ENCODE measurements at places on chromosomes 1 and 21. TPM values are rescaled to one million over a fixed set of nuclear protein-coding genes. Genes with fewer than 3 reads are reported as not detected.

WDR64 gene
- not detected for total RNA-seq

DMRTA2 gene
- total RNA-seq: not detected

LCE1E gene
- not detected for total RNA-seq

IARS2 gene
- 54.8 TPM for total RNA-seq

OR14K1 gene
- not detected for total RNA-seq

CA6 gene
- total RNA-seq: not detected

ATP1A2 gene
- total RNA-seq: 214 TPM

CALML6 gene
- not detected for total RNA-seq

ASAP3 gene
- total RNA-seq: 28.8 TPM

- no peak overlapping the region for H3K27ac ChIP-seq
- H3K27me3 ChIP-seq: no peaks in the 10 kb centered on the region
- H3K4me3 ChIP-seq: no peak overlapping the region
- H3K4me1 ChIP-seq: peaks cover 5% of the 10 kb centered on the region
These were observed 9.0 kb upstream of the RHBG start for GRCh38 chr1:156359973-156360372.

GRCh38 chr1:32345289-32345827, 9.3 kb upstream of the MARCKSL1 start:
- no peaks in the 10 kb centered on the region for H3K27me3 ChIP-seq
- H3K4me1 ChIP-seq: peaks cover 20% of the 10 kb centered on the region
- no peaks in the 10 kb centered on the region for H3K36me3 ChIP-seq
- no peak overlapping the region for H3K4me3 ChIP-seq
- no peak overlapping the region for H3K27ac ChIP-seq

- H3K36me3 ChIP-seq: no peaks in the 10 kb centered on the region
- no peak overlapping the region for H3K4me3 ChIP-seq
- DNase-seq: peak; percentile 21
These were observed 44.7 kb downstream of the ETS2 start for GRCh38 chr21:38850277-38850951.

GRCh38 chr1:22651941-22652856, 837 bp upstream of the C1QB start:
- no peaks in the 10 kb centered on the region for H3K27me3 ChIP-seq
- H3K4me1 ChIP-seq: no peaks in the 10 kb centered on the region
- H3K36me3 ChIP-seq: no peaks in the 10 kb centered on the region
- DNase-seq: no peak

- H3K4me3 ChIP-seq: no peak overlapping the region
- H3K27ac ChIP-seq: no peak overlapping the region
- no peaks in the 10 kb centered on the region for H3K4me1 ChIP-seq
- DNase-seq: no peak
- H3K36me3 ChIP-seq: no peaks in the 10 kb centered on the region
- H3K27me3 ChIP-seq: no peaks in the 10 kb centered on the region
These were observed 12.1 kb downstream of the ERG start for GRCh38 chr21:38486221-38486620.

DNA sequence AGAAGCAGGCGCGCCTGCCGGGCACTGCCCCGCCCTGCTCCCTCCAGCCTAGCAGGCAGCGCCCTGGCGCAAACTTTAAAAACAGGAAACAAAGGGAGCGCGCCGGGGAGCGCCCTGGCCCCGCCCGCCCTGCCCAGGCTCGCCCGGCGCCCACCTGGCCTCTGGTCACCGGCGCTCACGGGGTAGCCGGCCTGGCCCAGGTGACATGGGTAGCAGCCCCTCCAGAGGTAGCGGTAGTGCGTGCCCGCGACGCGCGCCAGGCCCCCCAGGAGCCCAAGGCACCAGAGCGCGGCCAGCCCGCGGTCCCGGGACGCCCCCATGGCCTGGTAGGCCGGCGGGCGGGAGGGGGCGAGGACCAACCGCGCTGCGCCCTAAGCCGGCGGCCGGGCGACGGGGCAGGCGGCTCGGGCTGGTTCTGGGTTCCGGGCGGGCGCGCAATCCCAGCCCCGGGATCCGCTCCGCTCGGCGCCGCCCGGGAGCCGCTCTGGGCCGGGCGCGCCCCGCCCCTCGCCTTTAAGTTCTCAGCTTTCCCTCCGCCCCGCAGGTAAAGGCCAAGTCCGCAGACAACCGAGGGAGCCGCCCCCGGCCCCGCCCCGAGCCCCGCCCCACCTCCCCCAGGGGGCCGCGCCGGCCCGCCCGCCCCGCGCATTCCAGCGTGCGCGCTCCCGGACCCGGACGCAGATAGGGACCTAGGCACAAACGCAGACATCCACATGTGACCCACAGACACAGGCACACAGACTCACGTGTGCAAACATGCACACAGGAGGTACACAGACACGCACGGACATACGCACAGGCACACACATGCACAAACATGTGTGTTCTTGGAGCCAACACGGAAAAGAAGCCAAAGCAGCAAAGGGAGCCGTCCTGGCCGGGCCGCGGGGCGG, 76.7 kb downstream of the ARHGEF16 start:
- no peaks in the 10 kb centered on the region for H3K27me3 ChIP-seq
- peak overlapping the region; percentile 72 for H3K27ac ChIP-seq
- H3K4me3 ChIP-seq: peak overlapping the region; percentile 61
- no peaks in the 10 kb centered on the region for H3K36me3 ChIP-seq

DNA sequence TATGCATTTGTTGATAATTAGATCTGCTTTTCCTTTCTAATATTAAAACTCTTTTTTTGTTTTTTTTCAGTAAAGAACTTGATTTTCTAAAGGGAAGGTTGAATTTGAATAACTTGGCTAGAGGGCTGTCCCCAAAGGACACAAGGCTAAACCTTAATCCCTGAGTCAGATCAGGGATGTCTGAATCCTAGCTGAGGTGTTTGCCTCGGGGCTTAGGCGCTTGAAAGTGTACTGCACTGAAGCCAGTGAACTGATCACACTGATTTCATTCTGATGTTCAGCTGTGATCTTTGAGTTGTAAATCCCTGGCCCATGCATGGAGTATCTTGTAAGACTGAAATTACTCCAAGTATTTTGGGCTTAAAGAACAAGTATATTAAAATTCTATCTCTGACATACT, 42.8 kb downstream of the MTR start:
- no peaks in the 10 kb centered on the region for H3K27me3 ChIP-seq
- no peak for DNase-seq
- H3K36me3 ChIP-seq: peaks cover 76% of the 10 kb centered on the region
- no peak overlapping the region for H3K4me3 ChIP-seq
- no peak overlapping the region for H3K27ac ChIP-seq

GRCh38 chr1:93638981-93639380, 42.7 kb downstream of the BCAR3 start:
- H3K36me3 ChIP-seq: no peaks in the 10 kb centered on the region
- H3K4me1 ChIP-seq: peaks cover 9% of the 10 kb centered on the region
- H3K4me3 ChIP-seq: no peak overlapping the region

- H3K4me1 ChIP-seq: peaks cover 8% of the 10 kb centered on the region
- H3K36me3 ChIP-seq: no peaks in the 10 kb centered on the region
- no peak for DNase-seq
- H3K4me3 ChIP-seq: no peak overlapping the region
These were observed 9.2 kb upstream of the BEND5 start for GRCh38 chr1:48785869-48786268.

GRCh38 chr1:207740207-207740606, 11.6 kb upstream of the CD46 start:
- H3K27me3 ChIP-seq: no peaks in the 10 kb centered on the region
- no peak for DNase-seq
- H3K4me3 ChIP-seq: no peak overlapping the region

GRCh38 chr1:204678721-204679475, 6.6 kb downstream of the LRRN2 start:
- no peak for DNase-seq
- peaks cover 17% of the 10 kb centered on the region for H3K4me1 ChIP-seq
- no peaks in the 10 kb centered on the region for H3K36me3 ChIP-seq

DNA sequence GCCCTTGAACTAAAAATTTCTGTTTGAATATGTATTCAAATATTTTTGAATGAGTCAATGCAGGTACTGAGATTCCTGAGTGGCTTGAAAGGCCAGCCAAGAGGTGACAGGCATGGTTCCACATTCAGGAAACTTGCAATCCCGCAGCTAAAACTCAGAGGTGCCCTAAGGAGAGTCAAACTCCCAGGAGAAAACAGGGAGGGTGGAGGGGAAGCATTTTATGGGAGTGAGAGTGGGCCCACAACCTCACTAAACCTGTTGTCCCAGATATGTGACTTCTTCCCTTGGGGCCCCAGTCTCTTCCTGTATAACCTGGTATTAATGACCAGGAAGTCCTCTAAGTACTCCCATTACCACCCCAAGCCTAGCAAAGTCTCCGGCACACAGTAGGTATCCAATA, 189.6 kb downstream of the PLPP3 start:
- H3K4me1 ChIP-seq: peaks cover 10% of the 10 kb centered on the region
- DNase-seq: no peak
- no peaks in the 10 kb centered on the region for H3K27me3 ChIP-seq
- H3K4me3 ChIP-seq: no peak overlapping the region

All from esophagus muscularis mucosa (tissue), 4 donors.